ENCODE measurements at places on chromosomes 13 and 19. TPM values are rescaled to one million over a fixed set of nuclear protein-coding genes. Genes with fewer than 3 reads are reported as not detected.

Gene CALR3
- total RNA-seq = not detected

Gene RXFP2
- total RNA-seq = not detected

GRCh38 chr13:77599351-77599750, 63.8 kb downstream of the SCEL start:
- no peak for DNase-seq

DNA sequence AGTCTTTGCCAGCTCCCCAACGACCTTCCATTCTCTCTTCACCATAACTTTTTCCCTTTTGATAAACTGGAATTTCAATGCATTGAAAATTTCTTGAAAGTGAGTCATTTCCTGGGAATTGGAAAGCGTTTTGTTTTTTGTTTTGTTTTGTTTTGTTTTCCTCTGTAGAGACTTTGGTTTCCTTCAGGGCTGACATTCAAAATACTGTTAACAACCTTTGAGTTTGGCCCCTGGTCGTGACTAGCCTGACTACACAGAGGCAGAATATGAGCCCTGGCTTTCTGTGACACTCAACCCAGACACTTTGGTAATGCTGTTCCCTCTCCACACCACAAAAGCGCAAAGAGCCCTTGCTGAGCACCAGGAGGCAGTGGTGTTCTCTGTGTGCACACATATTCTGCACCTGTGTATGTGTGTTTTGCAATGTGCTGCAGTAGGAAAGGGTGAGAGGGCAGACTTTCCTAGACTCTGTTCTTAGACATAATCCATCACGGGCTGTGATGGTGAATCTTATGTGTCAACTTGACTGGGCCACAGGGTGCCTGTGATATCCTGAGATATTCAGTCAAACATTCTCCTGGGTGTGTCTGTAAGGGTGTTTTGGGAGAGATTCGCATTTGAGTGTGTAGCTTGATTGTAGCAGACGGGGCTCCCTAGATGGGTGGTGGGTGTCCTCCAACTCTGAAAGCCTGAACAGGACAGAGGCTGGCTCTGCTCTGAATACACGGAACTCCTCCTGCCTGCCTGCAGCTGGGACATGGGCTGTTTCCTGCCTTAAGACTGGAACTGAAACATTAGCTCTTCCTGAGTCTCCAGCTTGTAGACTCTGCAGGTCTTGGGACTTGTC, 29.5 kb upstream of the ANKRD10 start:
- no peak for DNase-seq

Gene CEACAM1
- total RNA-seq = not detected

Gene RPL36
- 299 TPM for total RNA-seq

Gene TMEM150B
- total RNA-seq = 0.47 TPM

- DNase-seq = no peak
These were observed 148.9 kb upstream of the VSTM2B start for GRCh38 chr19:29376855-29377354.

- no peak for DNase-seq
These were observed 41.4 kb downstream of the NLRP12 start for GRCh38 chr19:53782698-53783097.

Gene FRY
- 75.6 TPM for total RNA-seq

Gene SOX21
- 4.2 TPM for total RNA-seq

GRCh38 chr19:12093777-12094176, 29.2 kb downstream of the ZNF844 start:
- DNase-seq = no peak

DNA sequence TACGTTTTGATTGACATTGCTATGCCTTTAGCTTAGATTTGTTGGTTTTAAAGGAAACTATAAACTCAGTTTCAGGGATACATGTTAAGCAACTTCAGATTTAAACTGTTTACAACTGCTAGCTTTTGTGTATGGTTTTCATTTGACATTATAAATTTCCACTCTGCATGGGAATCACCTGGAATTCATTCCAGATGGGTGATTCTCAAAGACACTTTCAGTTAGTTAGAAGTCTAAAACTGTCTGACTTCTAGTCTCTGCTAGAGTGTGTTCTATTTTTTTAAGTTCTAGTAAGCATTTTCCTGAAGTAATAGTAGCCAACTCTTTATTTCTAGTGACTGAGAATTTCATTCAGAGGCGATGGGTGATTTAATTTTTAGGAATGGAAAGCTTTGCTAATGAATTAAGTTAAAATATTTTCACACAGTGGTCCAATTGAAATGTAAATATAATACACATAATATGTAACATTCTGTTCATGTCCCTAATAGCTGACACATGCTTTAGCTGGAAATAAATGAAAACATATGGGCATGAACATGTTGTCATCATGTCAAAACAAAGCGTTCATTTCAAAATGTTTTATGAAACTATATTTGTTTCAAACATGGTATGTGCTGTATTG, 58.3 kb upstream of the CSNK1A1L start:
- DNase-seq = no peak

GRCh38 chr19:850221-850978, 1.7 kb upstream of the ELANE start:
- no peak for DNase-seq

DNA sequence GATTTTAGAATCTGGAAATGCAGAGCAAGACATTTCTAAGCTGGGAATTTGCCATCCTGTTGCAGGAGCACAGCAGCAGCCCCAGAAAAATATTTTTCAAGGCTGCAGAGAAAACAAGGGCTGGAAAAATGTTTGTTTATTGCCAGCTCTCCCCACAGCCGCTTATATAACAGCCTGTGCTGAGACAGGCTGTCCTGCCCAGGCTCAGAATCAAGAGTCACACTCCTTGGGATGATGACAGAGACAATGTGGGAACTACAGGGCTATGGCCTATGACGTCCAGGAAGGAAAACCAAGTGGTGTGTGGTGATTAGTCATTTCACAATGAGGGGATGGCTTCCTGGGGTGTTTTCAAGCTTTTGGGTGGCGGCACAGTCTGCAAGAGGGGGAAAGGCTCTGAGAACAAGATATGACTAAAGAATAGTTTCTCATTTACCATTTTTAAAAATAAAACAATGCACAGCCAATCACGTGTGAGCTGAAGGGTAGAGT, 136.3 kb upstream of the SERP2 start:
- DNase-seq = peak; percentile 72

Gene CYP4F11
- 0.16 TPM for total RNA-seq

- peak; percentile 55 for DNase-seq
These were observed 3.0 kb downstream of the PRKD2 start for GRCh38 chr19:46713781-46714443.

DNA sequence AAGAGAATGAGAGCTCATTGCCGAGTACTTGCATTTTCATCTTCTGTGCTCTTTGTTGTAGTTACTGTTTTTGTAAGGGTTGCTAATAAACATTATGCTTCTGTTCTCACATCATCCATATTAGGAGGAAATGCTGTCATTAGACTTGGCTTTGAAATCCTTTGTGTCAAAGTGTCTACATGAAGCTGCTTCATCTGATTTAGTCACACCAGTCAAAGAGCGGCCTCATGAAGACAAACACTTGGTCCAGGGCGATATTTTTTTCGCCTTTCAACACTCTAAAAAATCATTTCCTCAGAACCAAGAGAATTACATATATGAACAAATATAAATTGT, 105.0 kb downstream of the SPRY2 start:
- DNase-seq = no peak

DNA sequence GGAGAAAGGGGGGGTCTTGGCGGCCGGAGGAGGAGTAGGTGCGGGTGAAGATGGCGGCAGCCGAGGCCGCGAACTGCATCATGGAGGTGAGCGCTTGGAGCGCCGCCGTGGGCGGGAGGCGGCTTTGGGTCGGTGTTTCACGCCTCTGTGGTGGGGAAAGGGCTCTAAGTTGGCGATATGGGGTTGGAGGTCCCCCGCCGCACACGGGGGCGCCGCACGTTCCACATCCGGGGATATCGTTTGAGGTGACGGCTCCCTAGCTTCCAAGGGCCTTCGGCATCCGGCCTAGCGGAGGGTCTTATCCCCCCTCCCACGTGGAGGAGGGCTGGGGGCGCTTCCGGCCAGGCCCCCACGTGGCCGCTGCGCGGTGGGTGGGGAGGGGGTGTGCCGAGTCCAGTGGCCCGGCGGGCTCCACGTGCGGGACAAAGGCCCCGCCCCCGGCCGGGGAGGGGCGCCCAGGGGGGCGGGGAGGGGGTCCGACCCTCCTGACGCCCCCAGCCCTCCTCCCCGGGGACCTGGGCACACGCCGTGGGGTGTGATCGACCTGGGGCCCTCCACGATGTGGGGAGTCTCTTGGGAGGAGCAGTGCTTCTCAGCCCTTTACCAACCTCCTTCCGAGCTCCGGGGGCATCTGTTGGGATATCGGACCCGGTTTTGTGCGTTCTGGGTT, at the start of gene PRMT1:
TSS of gene PRMT1 (plus strand) at position 41 of the 670 bp plus-strand sequence. CDS start at position 51, 10 bp downstream.
- no peak for DNase-seq

Gene TGFBR3L
- total RNA-seq = not detected

Gene SELENOW
- total RNA-seq = 151 TPM

Gene CDC34
- 46.2 TPM for total RNA-seq

GRCh38 chr13:34019870-34020269, 201.9 kb downstream of the RFC3 start:
- DNase-seq = no peak

- DNase-seq = no peak
These were observed 4.1 kb downstream of the ZSWIM9 start for GRCh38 chr19:48174445-48175030.
